ENCODE measurements at places on chromosomes 4 and X.
A peak's percentile ranks its signal among the peaks of the same experiment; 100 is the strongest.

- no peak for DNase-seq
- H3K36me3 ChIP-seq = peaks cover 10% of the 10 kb centered on the region
- no peaks in the 10 kb centered on the region for H3K4me1 ChIP-seq
- H3K4me3 ChIP-seq = no peak overlapping the region
- no peak overlapping the region for H3K27ac ChIP-seq
Observed at GRCh38 chrX:136227948-136228838, 23.0 kb downstream of the MAP7D3 start.

- H3K4me1 ChIP-seq = peaks cover 25% of the 10 kb centered on the region
- DNase-seq = no peak
- no peaks in the 10 kb centered on the region for H3K36me3 ChIP-seq
- no peaks in the 10 kb centered on the region for H3K27me3 ChIP-seq
- no peak overlapping the region for H3K4me3 ChIP-seq
Observed at GRCh38 chr4:74426101-74426500, 18.8 kb upstream of the AREG start.

- H3K4me1 ChIP-seq = no peaks in the 10 kb centered on the region
- H3K27ac ChIP-seq = peak overlapping the region; percentile 67
- H3K36me3 ChIP-seq = no peaks in the 10 kb centered on the region
- no peaks in the 10 kb centered on the region for H3K27me3 ChIP-seq
- no peak overlapping the region for H3K4me3 ChIP-seq
Observed at GRCh38 chr4:78644744-78645330, 93.3 kb downstream of the ANXA3 start.

GRCh38 chr4:153223930-153224329 is 19.7 kb downstream of the TRIM2 start:
- H3K27me3 ChIP-seq = no peaks in the 10 kb centered on the region
- no peak for DNase-seq
- peaks cover 46% of the 10 kb centered on the region for H3K4me1 ChIP-seq
- peak overlapping the region; percentile 70 for H3K4me3 ChIP-seq
- no peaks in the 10 kb centered on the region for H3K36me3 ChIP-seq

DNA sequence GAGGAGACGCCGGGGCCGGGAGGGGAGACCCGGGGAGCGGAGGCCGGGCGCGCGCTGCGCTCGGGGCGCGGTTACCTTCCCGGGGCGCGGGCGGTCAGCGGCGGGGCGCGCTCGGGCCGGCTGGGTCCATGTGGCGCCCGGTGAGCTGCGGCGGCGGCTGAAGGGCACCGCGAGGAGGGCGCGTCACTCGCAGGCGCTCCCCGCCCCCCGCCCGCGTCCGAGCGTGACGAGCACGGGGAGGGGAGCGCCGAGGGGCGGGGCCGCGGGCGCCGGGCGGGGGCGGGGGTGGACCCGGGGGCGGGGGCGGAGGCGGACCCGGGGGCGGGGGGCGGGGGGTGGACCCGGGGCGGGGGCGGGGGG is at the start of gene CPLX1:
Gene CPLX1 (minus strand): TSS at position 159 of the 360 bp plus-strand sequence. CDS start 1,607 bp downstream, outside the sequence.
- H3K4me3 ChIP-seq = peak within 1 kb of the TSS; percentile 9
- no peak for DNase-seq
- no peaks in the 10 kb centered on the region for H3K36me3 ChIP-seq

DNA sequence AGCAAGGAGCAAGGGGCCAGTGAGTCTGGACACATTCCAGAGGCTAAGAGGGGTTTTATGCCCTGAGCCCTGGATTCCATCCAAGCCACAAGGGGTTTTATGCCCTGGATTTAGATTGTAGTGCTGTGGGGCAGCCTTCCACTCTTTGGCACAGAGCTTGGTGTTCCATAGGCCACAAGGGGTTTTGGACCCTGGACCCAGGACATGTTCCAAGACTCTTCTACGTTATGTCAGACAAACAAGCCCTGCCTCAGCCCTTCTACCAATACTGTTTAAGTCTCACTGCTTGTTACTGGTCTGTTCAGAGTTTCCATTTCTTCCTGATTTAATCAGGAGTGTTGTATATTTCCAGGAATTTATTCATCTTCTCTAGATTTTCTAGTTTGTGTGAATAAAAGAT is 12.8 kb upstream of the SCARB2 start:
- no peaks in the 10 kb centered on the region for H3K27me3 ChIP-seq
- H3K4me1 ChIP-seq = no peaks in the 10 kb centered on the region
- no peaks in the 10 kb centered on the region for H3K36me3 ChIP-seq
- H3K4me3 ChIP-seq = no peak overlapping the region

DNA sequence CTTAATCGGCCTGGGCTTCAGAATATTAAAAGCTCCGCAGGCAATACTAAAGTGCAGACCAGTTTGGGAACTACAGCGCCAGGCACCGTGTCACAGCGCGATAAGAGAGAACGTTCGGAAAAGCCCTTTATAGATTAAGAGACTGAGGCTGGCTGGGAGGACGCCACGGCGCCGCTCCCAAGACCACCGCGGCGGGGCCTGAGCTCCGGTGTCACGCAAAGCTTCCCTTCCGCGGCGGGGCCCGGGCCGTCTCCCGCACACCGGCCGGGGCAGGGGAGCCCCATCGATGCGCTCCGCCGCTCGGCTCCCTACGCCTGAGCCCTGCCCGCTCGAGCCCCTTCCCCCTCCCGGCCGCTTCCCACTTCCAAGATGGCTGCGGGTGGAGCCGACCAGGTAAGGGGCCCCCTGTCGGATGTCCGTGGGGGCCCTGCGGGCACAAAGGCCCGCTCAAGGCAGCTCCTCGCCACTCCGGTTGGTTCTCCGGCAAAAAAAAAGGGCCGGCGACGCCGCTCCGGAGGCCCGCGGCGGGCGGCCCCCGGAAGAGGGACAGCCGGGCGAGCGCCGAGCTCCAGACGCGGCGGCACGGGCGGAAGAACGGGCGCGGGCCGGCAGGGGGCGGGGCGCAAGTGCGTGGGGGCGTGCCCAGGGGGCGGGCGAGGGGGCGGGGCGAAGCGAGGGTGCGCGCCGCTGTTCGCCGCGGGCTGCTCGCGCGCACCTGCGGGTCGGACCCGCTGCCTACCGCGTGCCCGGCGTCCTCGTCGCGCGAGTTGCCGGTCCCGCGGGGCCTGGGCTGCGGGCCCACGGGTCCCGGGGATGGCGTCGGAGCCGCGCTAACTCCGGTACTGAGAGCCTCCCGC is at the start of gene TBC1D14:
Gene TBC1D14 (plus strand): TSS at position 714 of the 857 bp plus-strand sequence. CDS start 13,564 bp downstream, outside the sequence.
- no peaks in the 10 kb centered on the region for H3K4me1 ChIP-seq
- no peaks in the 10 kb centered on the region for H3K36me3 ChIP-seq
- H3K27me3 ChIP-seq = no peaks in the 10 kb centered on the region
- DNase-seq = peak; percentile 85
- H3K4me3 ChIP-seq = peak within 1 kb of the TSS; percentile 77
- peak within 1 kb of the TSS; percentile 96 for H3K27ac ChIP-seq

DNA sequence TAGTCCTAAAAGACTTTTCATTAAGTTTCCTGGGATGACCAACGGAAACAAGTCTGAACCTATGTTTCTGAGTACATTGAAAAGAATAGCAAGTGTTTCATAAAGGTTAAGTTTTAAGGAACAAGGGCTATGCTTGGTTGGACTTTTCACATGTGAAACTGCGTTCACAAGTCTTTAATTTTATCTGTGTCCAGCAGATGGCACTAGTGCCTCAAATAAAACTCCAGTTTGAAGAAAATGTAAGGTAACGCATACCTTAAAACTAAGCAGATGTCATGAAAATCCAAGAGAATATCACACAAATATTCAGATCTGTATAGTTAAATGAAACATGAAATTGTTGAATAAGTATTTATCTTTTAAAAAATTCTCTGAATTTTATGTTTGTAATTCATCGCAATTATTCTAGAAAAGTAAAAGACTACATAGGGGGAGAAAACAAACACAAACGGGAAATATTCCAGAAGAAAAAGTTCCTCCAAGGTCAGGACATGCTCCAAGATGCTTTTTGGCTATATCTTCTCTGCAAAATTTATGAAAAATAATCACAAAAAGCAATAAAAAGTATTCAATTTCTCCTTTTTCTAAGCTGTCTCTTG is 89.6 kb upstream of the MAD2L1 start:
- H3K4me3 ChIP-seq = no peak overlapping the region
- no peaks in the 10 kb centered on the region for H3K27me3 ChIP-seq
- H3K36me3 ChIP-seq = no peaks in the 10 kb centered on the region
- no peak overlapping the region for H3K27ac ChIP-seq
- no peaks in the 10 kb centered on the region for H3K4me1 ChIP-seq

DNA sequence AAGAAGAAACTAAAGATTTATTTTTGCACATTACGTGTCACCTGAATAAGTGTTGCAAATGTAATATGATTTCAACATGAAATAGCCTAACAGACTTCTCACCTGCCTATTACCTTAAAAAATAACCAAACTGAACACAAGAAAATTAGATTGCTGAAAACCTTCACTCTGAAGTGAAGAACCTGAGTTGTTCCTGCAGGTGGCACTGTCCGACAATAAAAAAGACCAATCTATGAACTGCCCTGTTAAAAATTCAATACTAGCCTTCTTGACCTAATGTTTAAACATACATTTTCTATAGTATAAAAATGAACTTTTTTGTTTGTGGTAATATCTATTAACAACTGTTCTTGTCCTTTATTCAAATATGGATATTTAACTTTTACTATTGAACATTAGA is 69.2 kb upstream of the PNPLA4 start:
- H3K36me3 ChIP-seq = no peaks in the 10 kb centered on the region
- H3K4me3 ChIP-seq = no peak overlapping the region
- no peaks in the 10 kb centered on the region for H3K27me3 ChIP-seq
- DNase-seq = no peak
- no peaks in the 10 kb centered on the region for H3K4me1 ChIP-seq

DNA sequence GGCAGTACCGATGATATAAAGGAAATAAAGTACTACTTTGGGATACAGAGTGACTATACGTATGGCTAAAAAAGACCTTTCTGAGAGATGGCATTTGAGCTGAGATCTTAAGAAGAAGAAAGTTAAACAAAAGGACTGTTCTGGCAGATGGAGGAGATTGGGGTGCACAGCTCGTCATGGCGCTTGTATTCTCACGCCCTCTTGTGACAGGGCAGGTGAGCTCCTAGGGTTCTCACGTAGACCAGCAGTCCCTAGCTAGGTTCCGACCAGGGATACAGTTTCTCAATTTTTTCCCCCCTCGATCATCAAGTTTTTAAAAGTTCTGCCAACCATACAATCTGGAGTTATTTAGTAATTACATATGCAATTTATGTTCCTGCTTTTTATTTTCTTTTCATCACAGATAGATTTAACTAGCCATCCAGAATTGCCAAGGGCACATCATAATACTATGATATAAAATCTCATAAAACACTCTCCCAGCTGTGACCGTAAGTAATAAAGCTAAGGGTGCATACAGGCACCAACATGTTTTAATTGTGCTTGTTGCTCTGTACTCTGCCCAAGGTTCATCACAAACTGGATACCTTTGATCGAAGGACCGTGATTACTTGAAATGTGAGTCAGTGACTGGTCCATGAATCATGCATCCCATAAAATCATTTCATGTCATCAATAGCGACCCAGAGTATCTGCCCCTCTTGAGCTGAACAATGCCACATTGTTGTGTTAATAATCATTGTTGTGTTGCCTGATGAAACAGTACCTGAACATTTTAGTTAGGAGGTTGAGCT is 69.4 kb upstream of the ZNF518B start:
- H3K27ac ChIP-seq = no peak overlapping the region
- DNase-seq = no peak
- peaks cover 17% of the 10 kb centered on the region for H3K4me1 ChIP-seq
- no peaks in the 10 kb centered on the region for H3K36me3 ChIP-seq

DNA sequence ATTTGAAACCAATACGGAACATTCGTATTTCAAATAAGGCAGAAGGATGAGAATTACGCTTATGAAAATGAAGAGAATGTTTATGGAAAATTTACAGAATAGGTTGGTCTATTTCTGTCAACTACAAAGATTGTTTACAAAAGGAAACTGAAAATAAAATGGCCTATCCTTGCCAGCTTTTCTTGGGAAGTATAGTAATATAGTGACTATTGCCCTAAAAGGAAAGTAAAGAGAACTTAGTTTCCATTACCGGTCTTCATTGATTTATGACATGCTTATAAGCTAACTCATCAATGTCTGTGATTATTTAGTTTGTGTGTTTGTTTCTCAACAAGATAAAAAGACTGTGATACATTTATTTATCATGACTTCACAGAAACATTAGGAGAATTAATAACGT is 2.9 kb upstream of the SPRY1 start:
- peaks cover 14% of the 10 kb centered on the region for H3K36me3 ChIP-seq
- H3K27ac ChIP-seq = no peak overlapping the region
- no peaks in the 10 kb centered on the region for H3K4me1 ChIP-seq
- H3K27me3 ChIP-seq = no peaks in the 10 kb centered on the region
- H3K4me3 ChIP-seq = no peak overlapping the region

Measured in right atrium auricular region (tissue), 2 donors.